ENCODE measurements at places on chromosomes 2 and 18. TPM values are rescaled to one million over a fixed set of nuclear protein-coding genes. Genes with fewer than 3 reads are reported as not detected.

RABL2A gene
- polyA plus RNA-seq: 73.7 TPM

VSNL1 gene
- polyA plus RNA-seq: 355 TPM

NTSR2 gene
- 2.7 TPM for polyA plus RNA-seq

DSG2 gene
- polyA plus RNA-seq: 6.4 TPM

CPO gene
- 0.53 TPM for polyA plus RNA-seq

SH3RF3 gene
- polyA plus RNA-seq: 10.4 TPM

RAPGEF4 gene
- polyA plus RNA-seq: 42.8 TPM

DNA sequence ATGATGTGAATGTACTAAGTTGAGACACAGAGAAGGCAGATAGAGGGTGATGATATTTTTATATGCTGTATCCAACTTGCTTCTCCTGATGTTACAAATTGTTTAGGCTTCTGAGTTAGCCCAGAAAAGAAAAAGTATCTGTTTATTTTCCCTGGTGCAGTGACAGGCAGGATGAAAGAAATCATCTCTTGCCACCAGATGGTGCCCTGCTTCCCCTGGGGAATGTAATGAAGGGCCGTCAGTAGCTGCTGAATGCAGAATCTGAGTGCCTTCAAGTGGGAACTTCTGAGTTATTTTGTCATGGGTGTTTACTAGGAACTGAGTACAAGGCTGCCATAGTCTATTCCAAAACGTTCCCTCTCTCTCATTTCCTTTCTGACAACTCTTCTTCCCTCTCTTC lies 525.6 kb downstream of the MBD2 start:
- peak; percentile 68 for DNase-seq

DNA sequence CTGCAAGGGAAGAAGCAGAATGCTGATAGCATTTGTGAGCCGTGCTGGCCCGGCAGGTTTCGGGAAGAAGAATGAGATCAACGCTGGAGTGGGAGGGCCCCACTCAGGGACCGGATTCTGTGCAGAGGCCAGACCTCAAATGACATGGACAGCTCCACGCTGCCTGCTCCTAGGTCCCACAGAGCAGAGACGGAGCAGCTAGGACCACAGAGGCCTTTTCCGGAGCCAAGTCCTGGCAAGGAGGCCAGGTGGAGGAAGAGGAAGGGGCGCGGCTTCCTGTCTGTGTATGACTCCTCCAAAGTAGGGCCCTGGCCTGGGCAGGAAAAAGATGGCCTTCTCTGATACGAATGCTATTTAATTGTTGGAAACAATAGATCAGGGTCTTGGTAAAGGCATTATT lies 139.9 kb downstream of the LRRC30 start:
- DNase-seq: peak; percentile 27

- DNase-seq: no peak
Observed at GRCh38 chr2:83956991-83957390, 502.1 kb downstream of the SUCLG1 start.

GRCh38 chr2:26076001-26076587 lies 42.2 kb downstream of the RAB10 start:
- DNase-seq: no peak

DNA sequence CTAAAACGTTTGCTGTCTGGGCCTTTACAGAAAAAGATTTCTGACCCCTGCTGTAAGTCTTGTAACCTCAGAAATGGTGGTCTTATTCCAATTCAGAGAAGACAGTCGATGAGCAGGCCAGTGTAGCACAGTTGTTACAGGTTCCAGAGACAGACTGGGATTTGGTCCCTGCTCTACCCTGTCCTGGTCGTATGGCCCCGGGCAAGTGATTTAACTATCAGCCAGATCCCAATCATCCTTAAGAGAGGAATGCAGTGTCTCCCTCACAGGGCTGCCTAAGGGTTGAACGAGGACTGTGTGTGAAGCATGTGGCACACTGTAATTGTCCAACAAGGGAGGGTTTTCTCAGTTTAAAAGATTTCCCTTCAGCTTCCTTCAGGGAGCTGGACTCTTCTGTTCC lies 47.2 kb downstream of the HK2 start:
- DNase-seq: no peak

- no peak for DNase-seq
Observed at GRCh38 chr2:75030218-75031009, 72.0 kb downstream of the POLE4 start.

DNA sequence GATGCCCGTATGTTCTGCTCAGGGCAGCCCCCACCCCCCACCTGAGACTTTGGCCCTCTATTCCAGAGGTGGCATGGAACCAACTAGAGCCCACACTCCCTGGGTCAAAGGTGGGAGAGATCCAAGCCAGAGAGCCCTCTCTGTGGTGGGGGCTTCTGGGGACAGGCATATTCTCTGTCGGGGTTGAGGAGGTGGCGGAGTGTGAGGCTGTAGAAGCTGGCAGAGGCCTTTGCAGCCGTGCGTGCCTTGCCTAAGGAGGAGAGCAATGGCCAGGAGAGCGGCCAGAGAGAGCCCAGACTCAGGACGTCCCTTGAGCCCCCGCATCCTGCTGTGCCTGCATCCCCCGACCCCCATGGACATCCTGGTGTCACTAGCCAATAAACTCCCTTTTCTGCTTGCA lies 79.2 kb upstream of the HPCAL1 start:
- no peak for DNase-seq

GRCh38 chr2:177636672-177637071 lies 244.1 kb downstream of the AGPS start:
- DNase-seq: no peak

- DNase-seq: no peak
Observed at GRCh38 chr2:237393523-237393922, 20.4 kb downstream of the COL6A3 start.

DNA sequence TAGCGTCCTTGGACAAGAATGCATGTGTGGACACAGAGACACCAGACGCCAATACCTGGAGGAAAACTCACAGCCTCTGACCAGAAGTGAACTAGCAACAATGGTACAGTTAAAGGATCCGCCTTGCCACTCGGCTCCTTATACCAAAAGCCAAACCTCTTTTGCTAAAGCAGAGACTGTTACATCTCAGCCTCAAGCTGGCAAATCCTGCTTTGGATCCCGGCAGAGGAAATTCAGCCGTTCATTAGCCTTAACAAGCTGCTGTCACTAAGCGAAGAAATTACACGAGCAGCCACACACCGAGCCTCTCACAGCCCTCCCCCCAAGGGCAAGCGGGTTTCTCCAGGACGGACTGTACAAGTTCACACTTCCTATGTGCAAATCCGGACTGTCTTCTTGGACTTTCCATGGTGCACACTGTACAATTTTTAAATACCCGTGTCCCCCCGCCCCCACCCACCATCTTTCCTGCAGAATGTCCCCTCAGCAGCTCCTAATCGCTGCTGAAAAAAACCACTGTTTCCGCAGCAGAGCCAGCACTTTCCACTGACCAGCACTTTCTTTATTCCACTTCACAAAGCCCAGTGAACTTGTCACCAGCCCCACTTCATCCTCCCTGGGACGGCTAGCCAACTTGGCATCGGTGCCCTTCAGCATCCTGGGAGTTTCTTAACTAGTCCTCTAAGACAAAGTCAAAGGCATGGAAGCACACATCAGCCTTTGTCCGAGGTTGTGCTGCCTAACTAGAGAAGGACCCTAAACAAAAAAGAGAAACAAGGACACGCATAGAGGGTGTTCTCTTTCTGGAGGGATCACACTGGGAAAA lies 1.5 kb downstream of the KLF7 start:
- no peak for DNase-seq

DNA sequence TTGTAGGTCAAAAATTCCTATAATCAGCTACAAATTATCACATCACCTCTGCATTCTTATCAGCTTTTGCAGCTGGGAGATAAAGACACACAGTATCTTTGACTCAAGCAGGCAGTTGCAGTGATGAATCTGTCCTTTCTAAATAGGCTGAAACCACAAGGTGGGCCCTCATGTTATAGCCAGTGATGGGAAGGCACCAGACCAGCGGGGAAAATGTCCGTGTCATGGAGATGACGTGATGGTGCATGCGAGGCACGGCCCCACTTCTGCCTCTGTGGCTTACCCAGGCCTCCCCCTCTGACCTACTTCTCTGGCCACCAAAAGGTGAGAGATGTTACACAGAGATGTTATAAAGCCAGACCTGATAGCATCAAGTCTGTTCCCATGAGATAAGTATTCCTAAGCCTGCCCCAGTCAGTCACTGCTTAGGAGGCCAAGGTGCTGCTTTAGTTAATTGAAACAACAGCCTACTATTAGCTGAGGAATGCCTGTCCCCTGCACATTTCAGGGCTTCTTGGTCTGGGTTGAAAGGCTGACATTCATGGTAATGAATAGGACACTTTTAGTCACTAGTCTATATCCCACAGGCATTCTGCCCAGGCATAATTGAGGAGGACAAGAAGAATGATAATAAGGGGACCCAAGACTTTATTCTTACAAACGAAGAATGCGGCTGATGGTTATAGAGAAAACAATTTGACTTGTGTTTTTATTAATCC lies 327.9 kb downstream of the LPIN1 start:
- DNase-seq: peak; percentile 49

DNA sequence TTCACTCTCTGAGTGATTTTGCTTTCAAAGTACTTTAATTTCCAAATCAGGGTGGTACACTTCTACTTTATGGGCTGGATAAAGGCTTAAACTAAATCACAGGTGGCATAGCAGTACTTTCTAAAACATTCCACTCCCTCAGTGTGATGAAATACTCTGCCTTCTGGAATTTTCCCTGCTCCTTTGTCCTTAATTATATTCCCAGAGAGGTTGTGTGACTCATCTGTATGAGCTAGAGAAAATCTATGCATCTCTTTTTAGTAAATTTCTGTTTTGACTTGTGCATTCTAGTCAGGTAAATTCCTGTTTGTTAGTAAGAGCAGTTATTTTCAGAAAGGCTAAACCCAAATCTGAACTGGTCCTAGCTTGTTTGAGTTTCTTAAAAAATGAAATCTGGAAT lies 29.0 kb upstream of the PLA2R1 start:
- DNase-seq: no peak

- DNase-seq: no peak
Observed at GRCh38 chr2:226904592-226904991, 68.7 kb downstream of the RHBDD1 start.

DNA sequence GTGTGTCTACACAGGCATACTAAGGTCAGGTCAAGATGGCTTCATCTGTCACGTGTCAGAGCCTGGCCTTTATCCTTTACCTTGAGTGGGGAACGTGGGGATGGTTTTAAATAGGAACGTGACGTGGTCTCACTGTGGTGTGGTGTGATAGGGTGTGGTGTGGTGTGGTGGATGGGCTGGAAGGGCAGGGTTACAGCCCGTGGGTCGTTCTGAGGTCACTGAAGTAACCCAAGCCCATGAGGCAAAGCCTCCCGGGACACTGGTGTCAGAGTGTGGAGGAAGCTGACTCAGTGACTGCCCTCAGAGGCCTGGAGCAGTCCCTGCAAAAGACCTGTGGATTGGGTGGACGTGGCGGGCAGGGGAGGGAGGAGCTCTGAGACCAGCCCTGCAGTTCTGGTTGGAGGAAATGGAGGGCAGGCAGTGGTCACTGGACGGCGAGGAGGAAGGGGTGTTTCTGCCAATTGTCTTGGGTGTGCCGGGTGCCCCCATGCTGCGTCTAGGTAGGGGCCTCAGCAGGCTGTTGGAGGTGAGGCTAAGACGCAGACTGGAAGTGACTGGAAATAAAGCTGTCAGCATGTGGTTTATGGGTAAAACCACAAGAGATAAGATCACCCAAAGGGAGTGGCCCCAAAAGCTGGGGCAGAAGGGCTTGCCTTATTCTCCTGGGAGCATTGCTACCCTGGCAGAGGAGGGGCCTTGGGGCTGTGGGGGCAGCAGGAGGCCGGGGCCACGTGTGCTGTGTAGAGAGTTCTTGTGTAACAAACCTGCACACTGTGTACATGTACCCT lies 84.8 kb downstream of the SH3RF3 start:
- no peak for DNase-seq

DNA sequence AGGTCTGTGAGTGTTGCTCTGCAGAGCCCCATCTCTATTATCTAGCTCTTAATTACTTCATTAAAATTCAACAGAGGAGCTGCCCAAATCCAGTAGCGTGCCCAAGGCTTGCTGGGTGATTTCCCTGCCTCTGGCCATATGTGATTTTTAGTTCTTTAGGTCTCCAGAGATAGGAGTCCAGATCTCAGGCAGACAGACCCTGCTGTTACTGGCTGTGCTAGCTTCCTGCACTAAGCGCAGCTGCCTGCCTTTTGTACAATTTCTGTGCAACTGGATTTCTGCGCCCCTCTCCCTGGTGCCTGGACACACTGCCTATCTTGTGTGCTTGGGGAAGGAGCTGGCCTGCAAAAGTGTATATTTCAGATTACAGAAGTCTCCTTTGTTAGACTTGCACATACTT lies 136.5 kb downstream of the TDRD15 start:
- no peak for DNase-seq

DNA sequence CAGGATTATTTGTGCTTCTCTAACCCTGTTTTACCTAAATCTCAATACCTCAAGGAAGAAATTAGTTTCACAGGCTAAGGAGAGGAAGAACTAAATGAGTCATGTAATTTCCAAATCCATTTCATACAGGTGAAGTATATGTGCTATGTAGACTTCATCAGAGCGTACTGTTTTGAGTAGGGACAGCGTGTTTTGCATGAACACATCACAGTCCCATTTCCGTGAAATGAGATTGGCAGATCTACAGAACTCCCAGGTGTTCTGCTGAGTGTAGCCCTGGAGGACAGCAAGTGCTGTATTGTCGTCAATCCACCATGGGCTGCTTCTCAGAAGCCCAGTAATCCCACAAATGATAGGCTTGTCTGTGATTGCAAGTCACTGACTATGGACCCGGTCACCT lies 97.7 kb downstream of the XRCC5 start:
- no peak for DNase-seq

- no peak for DNase-seq
Observed at GRCh38 chr2:43636621-43637020, 439 bp upstream of the PLEKHH2 start.

DNA sequence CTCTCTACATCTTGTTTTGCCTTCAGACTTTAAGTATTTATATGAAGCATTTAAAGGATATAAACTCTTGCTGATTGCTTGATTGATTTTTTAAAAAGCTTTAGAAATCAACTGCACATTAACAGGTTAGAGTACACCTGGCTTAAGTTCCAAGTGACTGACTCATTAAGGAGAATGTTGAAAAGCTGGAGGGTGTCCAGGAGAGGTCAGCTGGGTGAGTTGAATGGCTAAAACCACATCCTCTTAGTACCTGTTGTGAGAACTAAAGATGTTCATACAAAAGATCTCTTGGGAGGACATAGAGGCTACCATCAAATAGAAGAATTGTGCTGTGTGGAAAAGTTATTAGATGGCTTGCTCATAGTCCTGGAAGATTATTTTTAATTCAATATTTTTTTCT lies 206.8 kb downstream of the TXNL1 start:
- no peak for DNase-seq

GRCh38 chr2:85708641-85709040 lies 14.5 kb downstream of the GNLY start:
- DNase-seq: no peak

DNA sequence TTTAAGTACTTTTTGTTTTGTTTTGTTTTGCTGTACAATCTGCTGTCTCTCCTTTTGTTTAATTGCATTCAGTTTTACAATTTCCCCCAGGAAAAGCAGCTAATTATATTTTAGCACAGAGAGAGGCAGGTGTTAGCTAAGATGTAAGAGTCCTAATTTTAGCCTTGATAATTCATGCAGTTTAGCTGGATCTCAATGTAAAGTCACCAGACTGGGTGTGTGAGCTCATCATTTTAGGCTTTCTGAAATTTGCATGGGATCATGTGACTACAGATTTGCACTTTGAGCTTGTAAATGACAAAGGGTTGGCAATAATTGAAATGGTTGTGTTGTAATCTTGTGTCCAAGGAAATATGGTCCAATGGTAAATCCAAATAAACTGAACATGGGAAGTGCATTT lies 68.5 kb downstream of the ETAA1 start:
- no peak for DNase-seq

Data from spinal cord (tissue), 10 donors.